Bladder microvascular endothelial cell (primary cell): ENCODE measurements at places on chromosomes 1 and 21. TPM values are rescaled to one million over a fixed set of nuclear protein-coding genes. Genes with fewer than 3 reads are reported as not detected.

FAM163A gene
- 0.25 TPM in 1 of 2 replicates, not detected in the other for total RNA-seq

HSPA6 gene
- under 0.01 and 0.38 TPM in 2 replicates for total RNA-seq

ZNF697 gene
- 10.5 and 35.2 TPM in 2 replicates for total RNA-seq

PGLYRP3 gene
- 0.16 TPM in 1 of 2 replicates, not detected in the other for total RNA-seq

ADAMTS5 gene
- under 0.01 and 0.06 TPM in 2 replicates for total RNA-seq

B3GALT5 gene
- total RNA-seq, result under 0.01 and 0.06 TPM in 2 replicates
